ENCODE measurements at places on chromosomes 13 and 19.

DNA sequence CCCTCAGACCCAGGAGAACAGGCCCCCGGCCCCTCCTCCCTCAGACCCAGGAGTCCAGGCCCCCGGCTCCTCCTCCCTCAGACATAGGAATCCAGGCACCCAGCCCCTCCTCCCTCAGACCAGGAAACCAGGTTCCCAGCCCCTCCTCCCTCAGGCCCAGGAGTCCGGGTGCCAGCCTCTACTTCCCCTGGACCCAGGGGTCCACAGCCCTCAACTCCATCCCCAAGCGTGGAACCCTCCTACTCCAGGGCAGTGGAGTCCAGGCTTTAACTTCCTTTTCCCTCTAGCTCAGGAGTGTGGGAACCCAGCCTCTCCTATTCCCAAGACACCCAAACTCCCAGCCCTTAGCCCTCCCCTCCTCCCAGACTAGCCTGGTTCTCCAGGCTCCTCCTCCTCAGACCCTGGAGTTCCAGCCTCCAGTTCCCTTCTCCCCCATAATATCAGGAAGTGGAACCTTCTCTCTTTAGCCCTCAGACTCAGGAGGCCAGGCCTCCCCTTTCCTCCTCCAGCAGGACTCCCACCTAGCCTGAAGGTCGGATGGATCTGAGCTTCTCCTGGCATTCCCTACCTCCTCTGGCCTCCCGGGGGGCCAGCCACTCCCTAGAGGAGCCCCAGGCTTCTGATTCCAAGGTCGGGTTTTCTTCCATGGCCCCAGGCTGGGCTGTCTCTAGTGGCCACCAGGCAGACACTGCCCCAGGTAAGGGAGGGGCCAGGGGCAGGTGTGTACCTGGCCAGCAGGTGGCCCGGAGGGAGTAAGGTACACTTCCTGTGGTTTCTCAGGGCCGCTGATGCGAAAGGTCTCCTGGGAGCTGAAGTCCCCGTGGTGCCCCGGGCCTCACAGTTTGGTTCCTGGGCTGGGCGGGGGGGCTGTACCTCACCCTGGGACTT, at the start of gene TMC4:
Gene TMC4 (minus strand): TSS at position 690 of the 888 bp plus-strand sequence. CDS start 43 bp downstream, at position 647.
- no peak for DNase-seq

DNA sequence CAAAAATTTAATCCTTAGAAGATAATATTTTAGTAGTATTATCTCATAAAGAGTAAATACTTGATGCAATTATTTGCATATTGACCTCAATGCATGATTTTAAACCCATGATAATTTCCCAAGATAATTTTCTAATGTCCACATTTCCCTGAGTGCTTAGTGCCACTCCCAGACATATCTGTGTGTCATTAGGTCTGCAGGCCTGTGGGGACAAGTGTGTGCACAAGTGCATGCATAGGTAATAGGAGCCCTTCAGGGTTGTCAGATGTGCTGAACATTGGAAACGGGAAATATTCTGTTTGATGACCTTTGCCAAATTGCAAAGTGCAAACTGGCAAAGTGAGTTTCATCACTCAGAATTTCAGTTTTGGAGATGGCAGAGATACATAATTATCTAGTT, 369.9 kb downstream of the KLF5 start:
- no peak for DNase-seq

- DNase-seq: no peak
Measured at GRCh38 chr19:16915734-16916133, 26.9 kb downstream of the F2RL3 start.

DNA sequence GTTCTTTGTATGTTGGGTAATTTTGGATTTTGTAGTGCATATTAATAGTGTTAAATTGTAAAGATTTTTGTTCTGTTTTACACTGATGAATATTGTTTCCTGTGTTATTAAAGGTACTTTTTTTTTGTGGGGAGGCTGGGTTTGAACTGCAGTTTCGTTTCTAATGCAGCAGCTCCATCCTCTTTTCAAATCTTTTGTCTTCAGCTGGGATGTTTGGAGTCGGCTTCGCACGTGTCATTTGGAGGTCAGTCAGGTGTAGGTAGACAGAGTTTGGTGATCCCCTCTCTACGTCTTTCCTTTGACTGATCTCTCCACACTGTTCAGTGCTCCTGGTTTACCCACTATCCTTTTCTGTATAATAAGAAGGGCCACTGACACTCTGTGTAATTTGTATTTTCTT, 30.3 kb downstream of the TDRD3 start:
- no peak for DNase-seq

- no peak for DNase-seq
Measured at GRCh38 chr19:4327252-4327876, 11.3 kb downstream of the STAP2 start.

DNA sequence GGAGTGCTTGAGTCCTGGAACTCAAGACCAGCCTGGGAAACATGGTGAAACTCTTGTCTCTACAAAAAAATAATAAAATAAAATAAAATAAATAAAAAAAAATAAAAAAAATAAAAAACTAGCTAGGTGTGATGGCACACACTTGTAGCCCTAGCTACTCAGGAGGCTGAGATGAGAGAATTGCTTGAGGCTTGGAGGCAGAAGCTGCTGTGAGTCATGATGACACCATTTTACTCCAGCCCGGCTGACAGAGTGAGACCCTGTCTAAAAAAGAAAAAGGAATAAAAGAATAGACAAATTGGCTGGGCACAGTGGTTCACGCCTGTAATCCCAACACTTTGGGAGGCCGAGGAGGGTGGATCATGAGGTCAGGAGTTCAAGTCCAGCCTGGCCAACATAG, 1168.9 kb downstream of the SLITRK5 start:
- DNase-seq: no peak

DNA sequence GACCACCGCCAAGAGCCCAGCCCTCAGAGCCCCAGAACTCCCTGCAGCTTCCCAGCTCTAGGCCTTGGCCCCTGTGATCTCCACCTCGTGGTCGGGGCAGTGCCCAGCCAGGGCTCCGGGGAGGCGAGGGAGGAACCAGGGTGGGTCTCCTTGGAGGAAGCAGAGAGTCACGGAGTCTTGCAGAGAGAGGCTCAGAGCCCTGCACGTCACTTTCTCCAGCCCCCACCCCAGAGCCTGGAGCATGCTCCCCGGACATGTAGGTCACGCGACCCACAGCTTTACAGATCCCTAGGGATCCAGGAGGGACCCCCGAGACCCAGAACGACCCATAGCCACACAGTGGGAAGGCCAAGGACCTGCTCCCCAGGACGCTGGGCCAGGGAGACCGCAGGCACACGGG, 11.9 kb downstream of the GADD45B start:
- no peak for DNase-seq

GRCh38 chr19:34430738-34431625, 2.8 kb downstream of the UBA2 start:
- no peak for DNase-seq

DNA sequence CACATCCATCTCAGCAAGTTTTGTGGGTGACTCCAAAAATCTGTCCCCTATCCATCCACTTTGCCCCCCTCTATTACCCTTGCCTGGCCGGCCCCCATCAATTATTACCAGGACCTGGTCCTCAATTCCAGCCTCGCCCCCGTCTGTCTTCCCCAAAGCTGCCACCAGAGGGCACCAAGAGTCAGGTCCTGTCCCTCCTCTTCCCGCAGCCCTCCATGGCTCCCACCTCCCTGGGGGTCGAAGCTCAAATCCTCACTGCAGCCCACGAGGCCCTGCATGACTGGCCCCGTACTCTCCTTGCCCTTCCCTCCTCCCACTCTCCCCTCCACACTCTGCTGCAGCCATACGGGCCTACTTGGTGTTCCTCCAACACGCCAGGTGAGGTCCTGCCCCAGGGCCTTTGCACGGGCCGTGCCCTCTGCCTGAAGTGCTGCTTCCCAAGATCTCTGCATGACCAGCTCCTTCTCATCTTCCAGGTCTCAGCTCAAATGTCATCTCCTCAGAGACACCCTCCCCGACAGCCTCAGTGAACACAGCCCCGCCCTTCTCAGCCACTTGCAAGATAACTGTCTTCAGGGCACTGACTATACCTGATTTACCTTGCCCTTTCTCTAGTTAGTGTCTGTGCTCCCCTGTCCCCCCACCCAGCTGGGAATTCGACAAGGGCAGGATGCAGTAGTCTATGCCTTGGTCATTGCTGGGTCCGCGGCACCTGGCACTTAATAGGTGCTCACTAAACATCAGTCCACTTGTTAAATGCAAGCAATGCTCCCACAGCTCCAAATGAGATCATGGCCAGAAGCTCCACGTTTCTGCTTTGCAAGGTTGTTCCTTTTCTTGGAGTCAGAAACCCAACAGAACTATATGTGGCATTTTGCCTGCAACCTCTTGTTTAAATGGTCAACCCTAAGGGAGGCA, 16.8 kb upstream of the SEMA6B start:
- no peak for DNase-seq

GRCh38 chr13:112943309-112944125, 25.5 kb upstream of the MCF2L start:
- DNase-seq: peak; percentile 46

DNA sequence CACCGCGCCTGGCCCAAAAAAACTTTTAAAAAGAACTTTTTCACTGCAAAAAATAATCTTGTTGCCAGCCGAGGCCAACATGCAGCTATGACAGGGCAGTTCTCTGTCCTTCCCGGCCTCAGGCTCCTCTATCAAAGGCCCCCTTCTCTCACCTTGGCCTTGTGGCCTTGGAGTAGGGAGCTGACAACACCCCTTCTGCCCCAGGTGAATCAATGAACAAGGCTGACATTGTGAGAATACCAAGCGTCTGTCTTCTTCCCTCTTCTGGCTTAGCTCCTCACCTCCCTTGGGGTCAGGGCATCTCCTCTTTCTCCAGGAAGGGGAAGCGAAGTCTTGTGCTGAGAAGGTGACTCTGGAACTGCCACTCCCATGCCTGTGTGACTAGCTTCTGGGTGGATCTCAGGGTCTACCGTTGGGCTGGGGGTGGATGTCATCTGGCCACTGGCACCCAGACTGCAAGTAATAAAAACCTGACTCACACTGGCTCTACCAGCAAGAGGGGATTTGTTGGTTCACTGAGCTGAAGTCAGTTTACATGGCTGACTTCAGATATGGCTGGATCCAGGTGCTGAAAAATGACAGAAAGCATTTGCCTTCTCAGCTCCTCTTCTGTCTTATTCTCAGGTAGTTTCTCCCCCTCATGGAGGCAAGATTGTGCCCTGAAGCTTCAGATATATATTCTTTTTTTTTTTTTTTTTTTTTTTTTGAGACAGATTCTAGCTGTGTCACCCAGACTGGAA, 6.3 kb downstream of the C19orf38 start:
- DNase-seq: no peak

DNA sequence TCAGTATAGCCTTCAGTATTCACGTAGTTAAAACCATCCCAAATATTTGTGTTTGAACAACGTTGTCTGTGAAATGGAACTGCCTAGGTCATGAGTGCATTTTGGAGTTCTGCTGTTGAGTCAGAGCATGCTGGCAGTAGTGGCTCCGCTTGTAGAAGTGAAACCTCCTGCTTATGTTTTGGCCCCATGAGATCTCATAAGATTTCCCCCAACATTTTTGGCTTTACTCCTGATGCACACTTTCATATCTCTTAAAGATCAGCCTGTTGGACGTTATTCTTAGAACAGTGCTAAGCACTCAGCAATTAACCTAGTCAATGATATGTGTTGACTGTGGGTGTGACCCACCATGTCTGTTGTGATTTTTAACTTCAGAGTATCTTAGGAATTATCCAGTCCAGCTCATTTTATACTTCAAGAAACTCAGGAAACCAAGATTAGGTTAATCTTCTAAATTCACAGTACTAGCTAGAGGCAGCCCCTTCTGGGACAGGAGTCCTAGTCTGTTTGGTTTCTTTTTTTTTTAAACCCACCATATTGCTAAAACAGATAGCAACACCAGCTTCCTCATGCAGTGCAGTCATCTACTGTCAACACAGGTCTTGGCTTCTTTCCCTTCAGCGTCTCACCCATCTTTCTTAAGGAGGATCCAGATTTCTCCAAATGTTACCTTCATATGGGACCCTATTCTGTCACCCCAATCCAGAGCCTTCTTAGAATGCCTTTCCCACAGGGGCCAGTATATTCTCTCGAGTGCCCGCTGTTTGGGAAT, 26.2 kb downstream of the RAP2A start:
- no peak for DNase-seq

GRCh38 chr13:19695829-19696228, 62.4 kb downstream of the MPHOSPH8 start:
- DNase-seq: no peak

- DNase-seq: no peak
Measured at GRCh38 chr19:9877780-9878510, 42.8 kb downstream of the PIN1 start.

GRCh38 chr13:73283636-73284035, 224.8 kb downstream of the KLF5 start:
- DNase-seq: no peak

DNA sequence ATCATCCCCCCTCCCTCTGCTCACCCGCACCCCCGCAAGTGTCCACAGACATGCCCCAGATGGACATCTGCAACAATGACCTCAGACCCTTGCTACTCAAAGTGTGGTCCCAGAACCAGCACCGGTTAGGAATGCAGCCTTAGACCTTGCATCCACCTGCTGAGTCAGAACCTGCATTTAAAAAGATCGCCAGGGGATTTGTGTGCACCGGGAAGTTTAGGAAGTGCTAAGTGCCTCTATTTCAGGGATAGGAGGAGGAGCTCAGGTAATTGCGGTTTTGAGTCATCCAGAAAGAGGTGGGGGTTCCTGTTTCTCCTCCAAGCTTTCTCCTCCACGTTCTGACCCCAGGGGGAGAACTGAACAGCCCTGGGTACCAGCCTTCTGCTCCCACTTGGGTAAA, 46.2 kb downstream of the CACNA1A start:
- no peak for DNase-seq

DNA sequence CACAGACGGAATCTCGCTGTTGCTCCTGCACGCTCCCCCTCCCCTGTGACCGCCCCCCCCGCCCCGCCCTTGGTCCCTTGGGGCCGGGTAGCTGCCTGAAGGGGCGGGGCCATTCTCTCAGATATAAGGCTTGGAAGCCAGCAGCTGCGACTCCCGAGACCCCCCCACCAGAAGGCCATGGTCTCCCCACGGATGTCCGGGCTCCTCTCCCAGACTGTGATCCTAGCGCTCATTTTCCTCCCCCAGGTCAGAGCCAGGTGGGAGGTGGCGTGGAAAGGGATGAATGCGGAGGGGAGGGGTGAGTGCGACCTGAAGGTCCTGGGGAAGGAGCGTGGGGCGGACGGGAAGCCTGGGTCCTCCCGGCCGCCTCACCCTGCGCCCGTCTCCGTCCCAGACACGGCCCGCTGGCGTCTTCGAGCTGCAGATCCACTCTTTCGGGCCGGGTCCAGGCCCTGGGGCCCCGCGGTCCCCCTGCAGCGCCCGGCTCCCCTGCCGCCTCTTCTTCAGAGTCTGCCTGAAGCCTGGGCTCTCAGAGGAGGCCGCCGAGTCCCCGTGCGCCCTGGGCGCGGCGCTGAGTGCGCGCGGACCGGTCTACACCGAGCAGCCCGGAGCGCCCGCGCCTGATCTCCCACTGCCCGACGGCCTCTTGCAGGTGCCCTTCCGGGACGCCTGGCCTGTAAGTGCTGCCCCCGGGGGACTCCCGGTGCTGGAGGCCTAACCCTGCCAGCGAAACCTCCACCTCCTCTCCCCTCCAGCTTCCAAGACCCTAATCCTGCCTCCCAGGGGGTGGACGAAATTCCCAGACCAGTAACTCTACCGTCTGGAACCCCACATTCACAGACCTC, at the start of gene DLL3:
Gene DLL3 (plus strand): TSS at position 150 of the 845 bp plus-strand sequence. CDS start 28 bp downstream, at position 178.
- DNase-seq: peak; percentile 57

DNA sequence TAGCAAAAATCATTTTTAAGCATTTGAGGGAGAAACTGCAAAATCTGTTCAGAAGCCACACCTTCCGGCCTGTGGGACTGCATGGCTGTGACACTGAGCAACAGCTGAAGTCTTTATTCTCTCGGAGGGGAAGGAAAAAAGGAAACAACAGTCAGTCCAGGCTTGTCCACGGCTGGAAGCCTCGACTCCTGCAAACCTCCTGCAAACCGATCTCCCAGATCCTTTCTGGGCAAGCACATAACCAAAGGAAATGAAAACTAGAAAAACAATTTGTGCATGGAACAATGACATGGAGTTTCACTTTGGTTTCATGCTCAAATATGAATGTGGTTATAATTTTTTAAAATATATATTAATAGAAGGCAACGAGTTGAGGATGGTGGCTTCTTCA, 1.0 kb downstream of the COL4A1 start:
- DNase-seq: no peak

Data from NCI-H1092 (cell line).